Kidney glomerular epithelial cell (primary cell): ENCODE measurements at places on chromosomes 6 and 20.

DNA sequence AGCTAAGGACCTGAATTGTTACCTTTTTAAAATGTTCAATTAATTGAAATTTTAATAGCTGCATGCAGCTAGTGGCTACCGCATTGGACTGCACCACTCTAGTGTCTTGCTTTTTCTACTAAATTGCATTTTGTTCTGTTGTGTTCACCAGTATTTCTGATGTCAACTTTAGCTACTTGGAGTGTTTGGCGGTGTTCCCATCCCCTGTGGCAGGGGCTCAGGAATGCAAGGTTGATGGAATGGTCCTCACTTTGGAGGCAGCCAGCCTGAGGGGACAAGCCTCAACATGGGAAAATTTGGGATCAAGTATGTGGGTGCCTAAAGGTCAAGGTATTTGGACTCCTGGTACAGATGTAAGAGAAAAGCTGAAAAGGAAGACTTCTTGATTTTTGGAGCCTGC, 230.1 kb upstream of the PRND start:
- no peak for DNase-seq

GRCh38 chr6:108966855-108967755, 118.9 kb downstream of the ARMC2 start:
- peak; percentile 25 for DNase-seq

DNA sequence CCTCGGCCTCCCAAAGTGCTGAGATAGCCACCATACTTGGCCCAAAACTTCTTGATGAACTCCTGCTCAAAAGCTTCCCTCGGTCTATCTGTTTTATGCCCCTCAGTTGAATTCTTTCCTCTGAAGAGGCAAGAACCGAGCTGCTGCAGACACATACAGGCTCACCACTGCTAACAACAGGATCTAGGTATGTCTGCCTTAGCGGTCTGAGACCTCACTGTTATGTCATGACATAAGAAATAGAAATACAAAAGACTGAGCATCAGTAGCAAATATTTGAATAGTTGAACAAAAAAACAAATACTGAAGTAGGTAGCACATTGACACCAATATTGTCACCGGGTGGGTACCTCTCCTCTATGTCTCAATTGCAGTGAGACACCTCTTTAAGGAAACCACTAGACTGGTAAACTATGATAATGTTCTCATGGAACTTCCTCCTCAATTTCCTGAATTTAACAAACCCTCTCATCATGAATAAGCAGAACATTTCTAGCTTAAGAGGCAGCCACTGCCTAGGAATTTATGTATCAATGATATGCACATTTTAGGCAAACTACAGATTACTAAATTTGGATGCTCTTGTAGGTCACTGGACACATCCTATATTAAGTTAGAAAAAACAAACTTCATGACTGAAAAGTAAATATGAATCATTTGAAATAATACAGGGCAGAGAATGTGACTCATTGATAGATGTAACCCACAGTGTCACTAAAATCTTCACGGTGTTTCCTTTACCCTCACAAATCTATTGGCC, 9.4 kb upstream of the STXBP5 start:
- DNase-seq: peak; percentile 8

- no peak for DNase-seq
These were observed 59.2 kb downstream of the SNRNP48 start for GRCh38 chr6:7649037-7649810.

- peak; percentile 21 for DNase-seq
These were observed 51.0 kb downstream of the EDN3 start for GRCh38 chr20:59351157-59352040.

DNA sequence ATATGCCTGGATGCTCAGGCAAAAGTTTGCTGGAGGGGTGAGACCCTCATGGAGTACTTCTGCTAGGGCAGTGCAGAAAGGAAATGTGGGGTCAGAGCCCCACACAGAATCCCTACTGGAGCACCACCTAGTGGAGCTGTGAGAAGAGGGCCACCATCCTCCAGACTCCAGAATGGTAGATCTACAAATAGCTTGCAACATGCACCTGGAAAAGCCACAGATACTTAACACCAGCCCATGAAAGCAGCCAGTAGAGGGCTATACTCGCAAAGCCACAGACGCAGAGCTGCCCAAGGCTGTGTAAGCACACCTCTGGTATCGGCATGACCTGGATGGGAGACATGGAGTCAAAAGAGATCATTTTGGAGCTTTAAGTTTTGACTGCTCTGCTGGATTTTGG, 60.7 kb upstream of the GJE1 start:
- no peak for DNase-seq

GRCh38 chr20:53164072-53164471, 191.9 kb downstream of the TSHZ2 start:
- no peak for DNase-seq

GRCh38 chr20:38497246-38497935, 24.7 kb downstream of the RALGAPB start:
- no peak for DNase-seq

- no peak for DNase-seq
These were observed 1.0 kb downstream of the RALGAPA2 start for GRCh38 chr20:20711413-20711812.

DNA sequence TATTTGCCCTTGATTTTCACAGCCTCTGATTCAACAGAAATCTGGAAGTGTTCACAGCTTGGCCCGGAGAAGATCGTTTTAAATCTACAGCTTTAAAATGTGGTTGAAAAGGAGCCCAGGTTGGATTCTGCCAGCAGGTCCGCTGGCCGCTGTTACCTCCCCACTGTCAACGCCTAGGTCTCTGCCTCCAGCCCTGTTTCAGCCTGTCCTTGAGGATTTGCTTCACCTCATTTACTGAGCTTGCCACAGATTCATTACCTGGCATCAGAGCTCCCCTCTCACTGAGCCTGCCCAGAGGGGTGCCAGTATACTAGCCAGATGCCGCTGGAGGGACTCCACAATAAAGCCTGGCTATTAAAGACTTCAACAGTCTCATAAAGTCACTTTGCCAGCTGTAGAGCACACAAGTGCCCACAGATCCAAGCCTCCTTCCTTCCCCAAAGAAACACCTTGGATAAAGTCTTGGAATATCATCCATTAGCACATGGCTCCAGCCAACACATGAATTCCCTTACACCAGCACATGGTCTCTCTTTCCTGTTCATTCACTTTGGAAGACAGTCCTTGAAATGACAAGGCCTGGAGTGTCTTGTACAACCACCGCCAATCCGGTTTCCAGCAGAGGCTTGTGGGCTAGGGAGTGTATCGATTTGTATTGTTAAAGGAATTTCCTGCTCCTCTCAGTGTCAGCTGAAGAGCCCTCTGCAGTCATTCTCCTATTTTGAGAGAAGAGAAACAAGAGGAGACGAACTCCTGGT, 9.5 kb upstream of the NR2E1 start:
- DNase-seq: no peak

- DNase-seq: no peak
These were observed 5.6 kb upstream of the MAN1A1 start for GRCh38 chr6:119355157-119355556.

GRCh38 chr20:37305079-37305478, 15.6 kb downstream of the MANBAL start:
- DNase-seq: no peak

GRCh38 chr20:37506152-37506725, 14.8 kb upstream of the NNAT start:
- DNase-seq: no peak

DNA sequence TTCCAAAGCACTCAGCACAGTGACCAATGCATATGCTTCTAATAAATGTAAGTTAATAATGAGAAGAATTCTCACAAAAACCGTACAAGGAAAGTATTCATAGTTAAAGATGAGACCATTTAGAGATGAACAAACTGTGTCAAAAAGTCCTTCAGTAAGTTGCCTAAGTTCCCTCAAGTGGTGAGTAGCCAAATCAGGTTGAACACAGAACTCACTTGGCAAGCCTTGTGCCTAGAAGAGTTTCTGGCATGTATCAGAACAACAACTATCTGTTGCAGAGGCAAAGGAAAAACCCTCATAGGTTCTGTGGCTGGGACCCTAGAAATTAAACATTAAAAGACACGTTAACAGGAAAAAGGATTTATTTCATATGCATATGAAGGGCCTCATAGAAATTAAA, 129.6 kb upstream of the DOK5 start:
- no peak for DNase-seq

GRCh38 chr6:448296-449056, 56.9 kb downstream of the IRF4 start:
- no peak for DNase-seq

- no peak for DNase-seq
These were observed 20.0 kb downstream of the HLA-B start for GRCh38 chr6:31336896-31337496.

DNA sequence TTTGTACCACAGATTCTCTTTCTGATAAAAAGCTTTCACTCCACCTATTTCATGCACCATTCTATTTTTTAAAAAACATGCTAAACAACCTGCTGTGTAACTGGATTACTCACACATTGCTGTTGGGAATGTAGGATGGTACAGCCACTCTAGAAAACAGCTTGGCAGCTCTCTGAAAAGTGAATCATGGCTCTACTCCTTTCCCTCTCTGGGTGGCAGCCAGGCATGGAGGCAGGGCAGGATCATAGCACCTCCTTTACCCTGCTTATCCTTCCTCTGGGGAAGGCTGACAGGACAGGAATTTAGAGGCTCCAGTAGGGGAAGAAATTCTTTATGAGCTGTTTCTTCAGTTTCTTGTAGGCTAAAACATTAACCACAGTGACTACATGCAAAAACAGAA, 6.7 kb upstream of the VNN2 start:
- DNase-seq: peak; percentile 98

- no peak for DNase-seq
These were observed 47.7 kb downstream of the COL19A1 start for GRCh38 chr6:69914015-69914485.

GRCh38 chr6:11785774-11786579, 7.4 kb upstream of the ADTRP start:
- no peak for DNase-seq

- no peak for DNase-seq
These were observed 210.0 kb upstream of the PRDM1 start for GRCh38 chr6:105875974-105876640.

DNA sequence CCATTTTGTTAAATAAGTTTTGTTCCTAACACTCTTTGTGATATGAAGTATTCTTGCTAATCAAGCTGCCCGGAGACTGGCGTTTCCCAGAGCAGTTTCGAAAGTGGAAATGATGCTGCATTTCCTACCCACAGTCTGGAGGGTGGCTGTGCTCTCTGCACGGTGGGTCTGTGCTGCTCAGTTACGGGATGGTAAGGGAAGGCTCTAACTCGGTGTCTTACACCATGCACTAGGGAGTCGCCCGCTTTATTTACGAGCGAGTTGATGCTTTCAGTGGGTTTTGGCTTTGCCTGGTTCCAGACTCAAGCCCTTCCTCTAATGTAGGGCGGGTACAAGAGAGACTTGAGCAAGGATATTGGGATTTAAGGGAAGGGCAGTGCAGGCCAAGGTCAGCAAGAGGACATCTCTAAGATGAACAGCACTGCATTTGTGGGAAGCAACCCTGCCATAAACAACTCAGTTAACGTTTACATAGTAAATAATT, 180.1 kb upstream of the AKAP12 start:
- no peak for DNase-seq

DNA sequence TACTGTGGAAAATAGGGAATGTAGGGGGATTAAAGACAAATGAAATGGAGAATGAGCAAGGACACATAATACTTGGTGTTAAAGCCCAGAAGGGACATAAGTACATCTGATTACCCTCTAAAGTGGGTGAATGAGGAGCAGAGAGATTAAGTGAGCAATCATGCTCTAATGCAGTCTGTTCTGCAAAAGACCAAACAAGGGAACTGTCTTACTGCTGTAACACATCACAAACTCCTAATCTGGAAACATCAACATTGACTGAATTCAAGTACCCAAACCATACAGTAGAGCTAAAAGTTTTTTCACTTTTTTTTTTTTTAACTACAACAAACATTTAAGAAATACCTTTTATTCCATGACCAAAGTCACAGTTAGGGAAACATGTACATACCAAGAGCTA, 19.3 kb upstream of the SLC17A4 start:
- DNase-seq: no peak

GRCh38 chr20:1824834-1825233, 70.4 kb upstream of the SIRPA start:
- no peak for DNase-seq

DNA sequence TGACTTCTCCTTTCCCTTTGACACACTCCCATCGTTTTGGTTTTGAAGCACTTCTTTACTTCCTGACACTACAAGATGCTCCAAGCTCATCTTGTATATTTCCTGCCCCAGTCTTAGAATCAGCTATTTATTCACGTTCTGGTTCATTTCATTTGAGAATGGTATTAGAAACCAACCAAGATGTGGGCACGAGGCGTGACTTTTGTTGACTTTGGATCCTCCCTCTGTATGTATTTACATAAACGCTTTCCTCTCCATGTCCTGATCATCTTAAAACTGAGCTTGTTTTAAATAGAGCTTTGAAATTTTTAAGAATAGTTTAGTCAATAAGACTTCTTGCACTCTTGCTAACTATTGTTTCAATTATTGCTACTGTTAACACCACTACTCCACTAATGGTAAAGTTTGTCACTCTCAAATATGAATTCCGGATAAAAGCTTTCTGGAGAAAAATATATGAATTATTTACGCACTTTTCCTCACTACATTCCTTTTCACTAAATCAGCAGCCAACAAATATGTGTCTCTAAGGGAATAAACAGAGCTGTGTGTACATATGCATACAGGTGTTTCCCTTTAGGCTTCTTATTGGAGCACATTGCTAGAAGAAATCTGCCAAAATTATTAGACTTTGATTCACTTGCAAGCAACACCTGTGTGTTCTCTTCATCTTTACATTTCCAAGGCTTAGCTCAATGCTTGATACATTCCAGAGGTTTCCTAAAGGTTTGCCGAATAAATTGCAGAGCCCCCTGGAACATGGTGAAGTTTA, 77.3 kb upstream of the TMEM244 start:
- peak; percentile 6 for DNase-seq

DNA sequence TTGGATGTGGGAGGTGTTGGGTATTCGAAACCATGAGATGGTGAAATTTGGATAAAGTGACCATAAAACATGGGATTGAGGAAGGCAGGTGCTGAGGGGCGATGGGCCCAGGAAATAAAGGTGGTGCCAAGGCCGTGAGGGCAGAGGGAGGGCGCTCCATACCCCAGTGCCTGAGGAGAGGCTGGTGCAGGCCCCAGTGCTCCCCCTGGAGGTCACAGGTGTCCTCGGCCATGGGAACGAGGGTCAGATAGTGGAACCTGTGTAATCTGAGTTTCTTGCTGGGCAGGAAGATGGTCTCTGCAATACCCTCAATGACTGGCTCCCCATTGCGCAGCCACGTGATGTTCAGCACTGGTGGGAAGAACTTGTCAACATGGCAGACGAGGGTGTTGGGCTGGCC, 16.2 kb downstream of the HLA-DPB1 start:
- DNase-seq: no peak

DNA sequence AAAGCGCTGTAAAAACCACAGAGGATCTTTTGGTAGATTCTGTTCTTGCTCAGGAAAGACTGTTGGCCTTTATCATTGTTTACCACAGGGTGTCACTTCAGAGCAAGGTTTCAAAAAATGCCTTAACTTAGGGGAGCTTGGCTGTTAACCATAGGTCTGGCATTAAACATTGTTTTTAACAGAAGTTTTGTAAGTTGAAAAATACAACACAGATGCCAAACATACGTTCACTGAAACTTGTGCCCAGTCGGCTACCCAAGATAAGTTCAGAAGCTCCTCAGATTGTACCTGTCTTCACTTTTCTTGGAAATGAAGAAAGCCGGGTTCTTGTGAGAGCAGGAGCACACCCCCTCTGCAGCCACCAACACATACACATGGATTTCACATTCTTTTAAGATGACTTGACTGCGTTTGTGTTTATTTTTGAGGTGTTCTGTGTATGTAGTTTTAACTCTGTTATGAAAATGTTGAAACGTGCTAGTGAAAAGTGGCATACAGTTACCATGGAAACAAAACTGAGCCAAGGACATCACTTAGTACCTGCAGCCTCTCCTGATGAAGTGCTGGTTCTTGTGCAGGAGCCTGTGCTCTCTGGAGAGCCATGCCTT, 64.9 kb downstream of the SYCP2L start:
- DNase-seq: peak; percentile 45
